Activated T-cell treated with anti-CD3 and anti-CD28 coated beads, Interleukin-2, amount 50 U/mL, for 4 hours (primary cell): ENCODE measurements at places on chromosomes 4 and X. TPM values are rescaled to one million over a fixed set of nuclear protein-coding genes. Genes with fewer than 3 reads are reported as not detected.

The ARAP2 gene
- total RNA-seq, result 26.8 TPM

The SHROOM4 gene
- total RNA-seq, result not detected

The UCP1 gene
- total RNA-seq, result not detected

The BRS3 gene
- total RNA-seq, result not detected

The BST1 gene
- 0.18 TPM for total RNA-seq

The MAGEB6 gene
- total RNA-seq, result not detected

The PCDH19 gene
- not detected for total RNA-seq

The LGI2 gene
- total RNA-seq, result not detected

The USP9X gene
- total RNA-seq, result 35.9 TPM

The NALF2 gene
- 0.69 TPM for total RNA-seq

The TMEM271 gene
- not detected for total RNA-seq

GRCh38 chr4:48049483-48049882 is 32.9 kb downstream of the NIPAL1 start:
- DNase-seq, result no peak

- DNase-seq, result no peak
These were observed 14.5 kb downstream of the FAM184B start for GRCh38 chr4:17766826-17767458.

- DNase-seq, result peak; percentile 2
These were observed 3.6 kb downstream of the NKX1-1 start for GRCh38 chr4:1402516-1403091.

DNA sequence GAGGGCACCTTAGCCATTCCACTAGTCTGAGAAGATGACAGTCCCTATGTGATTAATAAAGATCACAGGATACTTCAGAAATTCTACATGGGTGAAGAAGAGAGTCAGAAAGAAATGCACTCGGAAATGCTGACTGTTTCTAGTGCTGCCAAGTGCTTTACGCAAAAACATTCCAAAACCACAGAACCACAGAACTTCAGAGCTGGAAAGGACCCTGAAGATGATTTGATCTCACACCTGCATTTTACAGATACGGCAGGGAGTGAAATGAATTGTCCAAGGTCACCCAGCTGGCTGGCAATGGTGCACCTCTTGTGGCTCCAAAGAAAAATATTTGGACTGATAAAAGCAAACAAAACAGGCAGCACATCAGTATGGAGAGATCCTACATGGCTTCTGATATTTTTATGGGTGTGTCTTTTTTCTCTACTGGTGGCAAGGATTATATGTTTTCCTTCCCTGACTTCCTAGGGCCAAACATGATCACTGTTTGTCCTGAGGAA is 115.9 kb downstream of the MAML3 start:
- no peak for DNase-seq

DNA sequence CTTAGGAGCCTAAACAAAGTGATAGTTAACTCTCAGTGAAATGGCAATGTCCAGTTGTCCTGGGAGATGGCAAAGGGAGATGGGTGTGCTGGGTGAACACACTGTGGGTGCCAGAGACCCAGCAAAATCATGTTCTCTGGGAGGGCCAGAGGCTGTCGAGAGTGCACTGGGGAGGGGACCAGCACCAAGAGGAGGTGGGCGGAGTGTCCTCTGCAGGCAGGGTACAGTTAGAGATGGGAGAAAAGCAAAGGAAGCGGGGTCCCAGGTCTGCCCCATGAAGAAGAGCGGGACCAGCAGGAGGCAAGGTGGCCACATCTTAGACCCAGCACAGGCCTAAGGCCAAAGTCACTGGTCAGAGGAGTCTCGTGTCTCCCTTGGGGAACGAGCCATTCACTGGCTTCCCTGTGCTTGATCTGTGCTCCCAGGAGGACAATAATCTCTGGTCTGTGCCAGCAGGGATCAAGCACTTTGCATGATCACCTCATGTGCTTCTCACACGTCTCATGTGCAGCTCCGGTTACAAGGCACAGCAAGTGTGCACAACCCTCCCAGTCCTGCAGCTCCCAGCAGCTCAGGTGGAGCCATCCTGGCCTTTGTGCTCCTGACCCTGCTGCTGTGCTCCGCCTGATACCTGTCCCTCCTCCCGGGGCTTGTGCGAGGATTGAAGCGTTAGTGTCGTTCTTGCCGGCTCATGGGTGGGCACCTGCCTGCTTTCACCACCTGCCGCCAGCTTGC is 100.9 kb downstream of the FAM53A start:
- no peak for DNase-seq

DNA sequence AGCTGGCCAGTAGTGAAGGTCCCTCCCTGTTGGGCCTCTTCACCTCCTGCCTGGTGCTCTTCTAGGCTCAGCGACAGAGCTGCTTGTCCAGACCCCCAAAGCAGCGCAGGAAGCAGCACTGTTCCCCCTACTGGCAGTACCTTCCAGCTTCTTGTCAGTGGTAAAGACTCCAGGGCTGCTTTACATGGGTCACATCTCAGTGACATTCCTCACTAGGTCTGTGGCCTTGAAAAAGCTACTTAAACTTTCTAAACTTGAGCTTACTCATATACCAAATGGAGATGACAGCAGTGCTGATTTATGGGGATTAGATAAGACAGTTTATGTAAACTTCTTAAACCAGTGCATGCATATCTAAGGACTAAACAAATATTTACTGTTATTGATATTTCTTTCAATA is 117.3 kb downstream of the FAT4 start:
- DNase-seq, result no peak

- no peak for DNase-seq
These were observed 134.5 kb downstream of the MGST2 start for GRCh38 chr4:139800082-139800481.

- peak; percentile 5 for DNase-seq
These were observed 203.5 kb downstream of the PRDM5 start for GRCh38 chr4:120718979-120719566.

- DNase-seq, result no peak
These were observed 12.7 kb upstream of the RHOXF2B start for GRCh38 chrX:120090208-120090607.

DNA sequence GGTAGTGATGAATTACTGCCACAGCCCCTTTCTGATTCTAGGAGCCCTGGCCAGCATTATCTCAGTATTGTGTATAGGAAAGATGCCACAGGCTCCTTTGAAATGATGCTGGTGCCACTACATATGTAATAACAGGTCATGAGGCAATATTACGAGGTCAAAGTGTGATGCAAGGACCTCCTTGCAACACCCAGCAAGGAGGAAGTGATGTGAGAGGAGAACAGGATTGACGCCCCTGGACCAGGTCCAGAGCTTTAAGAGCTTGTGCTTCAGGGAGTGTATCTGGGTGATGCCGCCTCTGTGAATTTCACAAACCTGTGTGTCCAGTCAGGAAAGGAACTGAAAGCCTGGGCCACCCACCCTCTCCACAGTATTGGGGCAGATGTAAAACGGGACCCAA is 261.8 kb downstream of the MID1IP1 start:
- DNase-seq, result no peak

DNA sequence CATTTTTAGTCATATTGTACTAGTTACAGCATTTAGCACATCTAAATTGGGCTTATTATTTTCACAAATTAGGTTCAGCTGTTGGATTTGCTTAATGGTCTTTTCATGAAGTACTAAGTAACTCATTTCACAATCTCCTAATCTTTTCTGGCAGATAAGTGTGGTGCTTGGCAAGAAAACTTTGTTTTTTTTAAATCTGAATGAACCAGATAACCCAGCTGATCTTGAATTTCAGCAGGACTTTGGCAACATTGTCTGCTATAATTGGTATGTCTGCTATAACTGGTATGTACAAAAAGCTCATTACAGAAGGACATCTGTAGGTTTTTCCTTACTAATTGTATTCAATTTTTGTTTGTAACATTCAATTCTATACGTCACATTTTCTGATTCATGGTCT is 22.7 kb downstream of the WDR19 start:
- no peak for DNase-seq

DNA sequence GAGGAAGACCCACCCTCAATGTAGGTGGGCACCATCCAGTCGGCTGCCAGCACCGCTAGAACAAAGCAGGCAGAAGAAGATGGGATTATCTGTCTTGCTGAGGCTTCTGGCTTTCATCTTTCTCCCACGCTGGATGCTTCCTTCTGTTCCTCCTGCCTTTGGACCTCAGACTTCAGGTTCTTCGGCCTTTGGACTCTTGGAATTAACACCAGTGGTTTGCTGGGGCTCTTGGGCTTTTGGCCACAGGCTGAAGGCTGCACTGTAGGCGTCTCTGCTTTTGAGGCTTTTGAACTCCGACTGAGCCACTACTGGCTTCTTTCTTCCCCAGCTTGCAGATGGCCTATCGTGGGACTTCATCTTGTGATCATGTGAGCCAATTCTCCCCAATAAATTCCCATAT is 55.1 kb downstream of the PDLIM5 start:
- no peak for DNase-seq

DNA sequence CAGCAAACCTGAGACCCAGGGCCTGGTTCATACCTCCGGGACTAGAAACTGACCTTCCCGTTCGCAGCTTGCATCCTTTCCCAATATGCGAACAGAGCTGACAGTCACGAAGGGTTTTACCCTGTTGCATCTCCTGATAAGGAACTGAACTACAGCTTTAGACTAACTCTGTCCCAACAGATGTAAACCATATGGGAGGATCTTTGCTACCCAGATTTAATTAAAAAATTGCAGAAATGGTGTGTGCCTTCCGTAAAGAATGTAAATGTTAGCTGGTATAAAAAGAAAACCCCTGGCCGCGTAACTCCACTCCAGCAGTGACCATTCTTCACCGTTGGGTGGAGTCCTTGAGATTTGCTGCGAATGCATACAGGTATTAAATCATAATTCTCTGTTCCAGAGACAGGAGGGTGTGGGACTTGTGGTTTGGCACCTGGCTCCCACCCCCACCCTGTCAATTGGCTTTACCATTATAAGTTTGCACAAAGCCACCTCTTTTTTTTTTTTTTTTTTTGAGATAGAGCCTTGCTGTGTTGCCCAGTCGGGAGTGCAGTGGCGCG is 40.6 kb upstream of the SORCS2 start:
- DNase-seq, result no peak

DNA sequence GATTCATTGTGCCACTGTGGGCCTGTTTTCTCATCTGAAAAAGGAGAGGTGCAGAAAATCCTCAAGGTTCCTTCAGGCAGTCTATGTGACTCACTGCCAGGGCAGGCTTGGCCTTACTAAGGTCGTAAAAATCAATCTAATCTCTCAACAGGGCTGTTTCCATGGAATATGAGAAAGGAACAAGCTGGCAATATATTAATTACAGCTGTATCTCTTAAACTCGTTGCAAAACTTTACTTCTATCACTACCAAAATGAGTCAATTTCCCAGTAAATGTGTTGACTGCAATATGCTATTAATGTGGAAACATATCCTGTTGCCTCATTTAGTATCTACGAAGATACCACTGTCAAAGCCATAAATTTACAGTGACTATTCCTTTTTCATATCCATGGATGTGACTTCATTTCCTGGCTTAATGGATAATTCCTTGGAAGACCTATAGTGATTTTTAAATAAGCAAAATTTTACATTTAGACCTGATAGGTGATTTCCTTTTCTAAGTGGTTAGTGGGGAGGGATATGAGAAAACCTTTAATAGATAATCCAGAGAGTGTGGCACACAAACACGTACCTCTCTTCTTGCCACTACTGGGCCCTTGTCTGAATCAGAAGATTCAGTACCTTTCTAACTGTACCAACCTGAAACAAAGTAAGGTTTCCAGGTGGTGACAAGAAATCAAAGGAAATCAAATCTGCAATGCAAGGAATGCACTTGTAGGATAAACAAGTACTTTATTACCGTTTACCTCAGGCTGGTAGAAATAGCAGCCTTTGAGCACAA is 127.4 kb upstream of the FTHL17 start:
- no peak for DNase-seq

DNA sequence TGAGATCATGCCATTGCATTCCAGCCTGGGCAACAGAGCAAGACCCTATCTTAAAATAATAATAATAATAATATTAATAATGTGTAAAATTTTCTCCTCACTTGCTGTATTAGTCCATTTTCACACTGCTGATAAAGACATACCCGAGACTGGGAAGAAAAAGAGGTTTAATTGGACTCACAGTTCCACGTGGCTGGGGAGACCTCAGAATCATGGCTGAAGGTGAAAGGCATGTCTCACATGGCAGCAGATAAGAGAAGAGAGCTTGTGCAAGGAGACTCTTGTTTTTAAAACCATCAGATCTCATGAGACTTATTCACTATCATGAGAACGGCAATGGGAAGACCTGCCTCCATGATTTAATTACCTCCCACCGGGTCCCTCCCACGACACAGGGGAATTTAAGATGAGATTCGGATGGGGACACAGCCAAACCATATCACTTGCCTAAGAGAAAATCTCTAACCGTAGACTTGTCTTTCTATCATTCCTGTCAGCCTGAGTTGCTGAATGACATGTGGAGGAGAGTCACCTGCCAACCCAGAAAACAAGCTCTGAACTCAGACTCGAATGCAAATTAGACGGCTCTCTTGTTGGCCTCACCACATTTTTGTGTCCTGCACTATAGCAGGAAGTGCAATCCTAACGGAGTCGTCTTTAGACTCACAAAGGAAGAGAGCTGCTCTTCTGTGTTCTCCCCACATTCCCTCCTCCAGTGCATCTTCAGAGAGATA is 51.9 kb upstream of the DCTD start:
- no peak for DNase-seq

GRCh38 chr4:139483000-139483399 is 29.1 kb downstream of the RAB33B start:
- DNase-seq, result no peak

GRCh38 chr4:130021706-130022105 is 925.8 kb downstream of the C4orf33 start:
- DNase-seq, result no peak

DNA sequence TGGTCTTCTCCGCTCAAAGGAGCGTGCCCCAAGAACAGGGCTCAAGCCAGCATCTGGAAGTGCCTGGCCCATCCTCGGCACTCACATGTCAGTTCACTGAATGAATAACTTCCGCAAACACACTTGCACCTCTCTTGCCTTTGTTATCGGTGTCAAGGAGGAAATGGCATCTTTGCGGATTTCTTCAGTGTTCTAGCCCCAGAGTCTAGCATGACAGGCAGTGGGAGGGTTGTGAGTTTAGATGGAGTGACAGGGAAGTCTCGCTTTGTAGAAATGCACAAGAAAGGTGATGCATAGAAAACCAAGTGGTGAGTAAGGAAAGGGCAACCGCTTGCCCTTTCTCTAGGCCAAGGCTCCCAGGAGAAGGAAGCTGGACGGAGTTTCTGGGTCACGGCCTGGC is 17.6 kb upstream of the MECP2 start:
- no peak for DNase-seq

GRCh38 chr4:57090079-57090478 is 20.1 kb downstream of the IGFBP7 start:
- no peak for DNase-seq

- no peak for DNase-seq
These were observed 57.8 kb upstream of the NKX1-1 start for GRCh38 chr4:1463927-1464540.

GRCh38 chr4:155638195-155638965 is 28.3 kb upstream of the GUCY1A1 start:
- no peak for DNase-seq

- no peak for DNase-seq
These were observed 171.3 kb downstream of the SNCA start for GRCh38 chr4:89665662-89666061.

GRCh38 chr4:43049326-43049725 is 156.8 kb downstream of the GRXCR1 start:
- no peak for DNase-seq
